ENCODE measurements at places on chromosomes 13 and 19. TPM values are rescaled to one million over a fixed set of nuclear protein-coding genes. Genes with fewer than 3 reads are reported as not detected.

Gene OR4F17
- not detected for total RNA-seq

- H3K4me3 ChIP-seq: no peak overlapping the region
- H3K27me3 ChIP-seq: no peaks in the 10 kb centered on the region
- H3K27ac ChIP-seq: no peak overlapping the region
- no peaks in the 10 kb centered on the region for H3K36me3 ChIP-seq
Measured at GRCh38 chr13:23687614-23688013, 117.4 kb downstream of the TNFRSF19 start.

DNA sequence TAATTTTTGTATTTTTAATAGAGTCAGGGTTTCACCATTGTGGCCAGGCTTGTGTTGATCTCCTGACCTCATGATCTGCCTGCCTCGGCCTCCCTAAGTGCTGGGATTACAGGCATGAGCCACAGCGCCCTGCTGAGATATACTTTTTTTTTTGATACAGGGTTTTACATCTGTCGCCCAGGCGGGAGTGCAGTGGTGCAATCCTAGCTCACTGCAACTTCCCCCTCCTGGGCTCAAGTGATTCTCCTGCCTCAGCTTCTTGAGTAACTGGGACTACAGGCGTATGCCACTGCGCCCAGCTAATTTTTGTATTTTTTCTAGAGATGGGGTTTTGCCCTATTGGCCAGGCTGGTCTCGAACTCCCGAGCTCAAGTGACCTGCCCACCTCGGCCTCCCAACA, 2.0 kb downstream of the COLGALT1 start:
- DNase-seq: no peak
- H3K27me3 ChIP-seq: no peaks in the 10 kb centered on the region
- peaks cover 5% of the 10 kb centered on the region for H3K36me3 ChIP-seq
- H3K4me3 ChIP-seq: no peak overlapping the region
- peaks cover 14% of the 10 kb centered on the region for H3K4me1 ChIP-seq
- no peak overlapping the region for H3K27ac ChIP-seq

DNA sequence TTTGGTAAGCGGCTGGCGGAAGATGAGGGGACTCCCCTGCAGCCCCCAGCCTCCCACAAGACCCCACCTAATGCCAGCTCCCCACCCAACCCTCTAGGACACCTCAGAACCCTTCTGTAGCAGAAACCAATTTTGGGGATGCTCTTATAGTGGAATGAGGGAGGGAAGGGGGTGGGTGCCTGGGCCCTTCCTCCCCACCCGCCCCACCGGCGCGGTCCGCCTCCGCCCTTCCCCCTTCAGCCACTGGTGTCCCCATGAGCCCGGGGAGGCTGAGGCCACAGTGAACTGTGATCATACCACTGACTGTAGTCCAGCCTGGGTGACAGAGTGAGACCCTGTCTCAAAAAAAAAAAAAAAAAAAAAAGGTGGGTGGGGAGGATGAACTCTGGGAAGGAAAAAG, 16.2 kb downstream of the TLE6 start:
- H3K4me1 ChIP-seq: no peaks in the 10 kb centered on the region
- no peak overlapping the region for H3K27ac ChIP-seq
- no peak overlapping the region for H3K4me3 ChIP-seq
- DNase-seq: no peak
- H3K27me3 ChIP-seq: no peaks in the 10 kb centered on the region

DNA sequence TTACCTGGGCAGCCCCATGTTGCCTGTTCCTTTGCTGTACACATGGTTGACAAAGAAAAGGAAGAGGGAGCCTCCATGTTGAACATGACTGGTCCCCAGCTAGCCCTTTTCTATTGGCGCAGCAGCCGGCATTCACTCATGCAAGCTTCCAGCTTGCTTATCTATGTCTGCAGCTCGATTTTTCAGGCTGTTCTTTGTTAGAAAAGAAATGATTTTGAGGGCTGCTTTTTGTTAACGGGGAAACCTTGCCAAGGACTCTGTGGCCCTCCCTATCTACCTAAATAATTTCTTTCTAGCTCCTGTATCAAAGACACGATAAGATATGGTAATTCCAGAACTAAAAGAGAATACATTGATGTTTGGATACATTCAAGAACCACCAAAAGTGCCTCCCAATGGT, 20.4 kb upstream of the ADGRE2 start:
- no peaks in the 10 kb centered on the region for H3K27me3 ChIP-seq
- no peak overlapping the region for H3K4me3 ChIP-seq
- no peaks in the 10 kb centered on the region for H3K36me3 ChIP-seq
- H3K27ac ChIP-seq: no peak overlapping the region
- H3K4me1 ChIP-seq: no peaks in the 10 kb centered on the region
- no peak for DNase-seq
